Osteoblast (primary cell): ENCODE measurements at places on chromosomes 3 and 15. TPM values are rescaled to one million over a fixed set of nuclear protein-coding genes. Genes with fewer than 3 reads are reported as not detected.

KNG1 gene
- not detected in 2 replicates for total RNA-seq

LRTM1 gene
- total RNA-seq, result not detected in 2 replicates

ACKR2 gene
- total RNA-seq, result under 0.01 TPM in 1 of 2 replicates, not detected in the other

MYL3 gene
- not detected in 2 replicates for total RNA-seq

MNS1 gene
- 2.2 and 2.9 TPM in 2 replicates for total RNA-seq

FBXO40 gene
- total RNA-seq, result not detected in 2 replicates

SETMAR gene
- 11.9 and 13.0 TPM in 2 replicates for total RNA-seq

- no peak overlapping the region for H3K4me3 ChIP-seq
- DNase-seq, result no peak
- H3K4me1 ChIP-seq, result peaks cover 46% of the 10 kb centered on the region
- no peaks in the 10 kb centered on the region for H3K27me3 ChIP-seq
Measured at GRCh38 chr3:43733459-43734384, 43.0 kb downstream of the ABHD5 start.

- no peaks in the 10 kb centered on the region for H3K4me1 ChIP-seq
- no peak for DNase-seq
- no peak overlapping the region for H3K27ac ChIP-seq
- no peaks in the 10 kb centered on the region for H3K36me3 ChIP-seq
- H3K27me3 ChIP-seq, result no peaks in the 10 kb centered on the region
- H3K4me3 ChIP-seq, result no peak overlapping the region
Measured at GRCh38 chr3:116707531-116707930, 2.0 kb upstream of the TUSC7 start.

DNA sequence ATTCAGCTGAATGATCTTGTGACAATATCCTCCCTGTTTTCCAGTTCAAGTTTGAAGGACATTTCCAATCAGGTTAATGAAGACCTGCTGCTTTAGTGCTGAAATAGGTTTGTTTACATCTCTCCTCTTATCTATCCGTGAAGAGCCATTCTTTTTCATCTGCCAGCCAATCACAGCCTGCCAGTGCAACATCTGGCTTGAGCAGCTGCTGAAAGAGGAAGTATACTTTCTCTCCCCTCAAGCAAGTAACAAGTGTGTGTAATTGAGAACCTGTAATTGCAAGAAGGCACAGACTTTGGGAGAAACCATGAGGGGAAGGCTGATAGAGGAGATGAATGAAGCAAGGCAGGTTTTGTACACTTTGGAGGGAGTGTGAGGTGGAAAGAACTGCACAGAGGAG is 404.3 kb downstream of the AGBL1 start:
- DNase-seq, result no peak
- H3K4me1 ChIP-seq, result no peaks in the 10 kb centered on the region
- H3K27me3 ChIP-seq, result no peaks in the 10 kb centered on the region
- H3K4me3 ChIP-seq, result no peak overlapping the region
- no peaks in the 10 kb centered on the region for H3K36me3 ChIP-seq

GRCh38 chr3:140467796-140468315 is 210.0 kb upstream of the TRIM42 start:
- H3K4me1 ChIP-seq, result peaks cover 40% of the 10 kb centered on the region
- no peak for DNase-seq
- H3K4me3 ChIP-seq, result no peak overlapping the region

DNA sequence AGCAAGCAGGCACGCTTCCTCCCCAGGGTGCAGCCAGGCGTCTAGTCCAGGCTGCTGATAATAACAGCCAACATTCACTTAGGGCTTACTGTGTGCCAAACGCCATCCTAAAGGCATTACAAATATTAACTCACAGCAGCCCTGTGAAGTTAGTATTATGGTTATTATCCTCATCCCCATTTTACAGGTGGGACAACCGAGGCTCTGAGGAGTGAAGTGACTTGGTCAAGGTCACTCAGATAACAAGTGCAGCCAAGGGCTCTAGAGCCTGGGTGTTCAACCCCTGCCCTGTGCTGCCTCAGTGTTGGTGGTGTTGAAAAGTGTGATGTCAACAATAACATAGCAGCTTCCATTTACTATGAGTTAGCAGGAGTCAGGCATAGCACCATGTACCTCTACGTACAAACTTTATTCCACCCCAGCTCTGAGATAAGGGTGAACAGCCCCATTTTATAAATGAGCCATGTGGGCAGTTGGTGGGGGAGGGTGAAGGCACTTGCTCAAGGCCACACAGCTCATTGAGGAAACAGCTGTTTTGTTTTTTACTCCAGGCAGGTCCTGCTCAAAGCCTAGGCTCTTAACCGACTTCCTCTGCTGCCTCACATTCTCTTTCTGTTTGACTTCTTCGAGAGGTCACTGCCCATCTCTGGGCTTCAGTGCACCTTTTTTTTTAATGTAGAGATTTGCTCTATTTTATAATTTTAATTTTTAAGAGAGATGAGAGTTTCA is 24.0 kb upstream of the TRH start:
- peaks cover 12% of the 10 kb centered on the region for H3K27me3 ChIP-seq
- no peaks in the 10 kb centered on the region for H3K4me1 ChIP-seq
- DNase-seq, result no peak
- H3K4me3 ChIP-seq, result no peak overlapping the region
- no peak overlapping the region for H3K27ac ChIP-seq
- H3K36me3 ChIP-seq, result no peaks in the 10 kb centered on the region

GRCh38 chr15:82663186-82663600 is 16.0 kb upstream of the CPEB1 start:
- H3K36me3 ChIP-seq, result no peaks in the 10 kb centered on the region
- H3K27ac ChIP-seq, result no peak overlapping the region
- H3K27me3 ChIP-seq, result no peaks in the 10 kb centered on the region
- no peak overlapping the region for H3K4me3 ChIP-seq

- H3K27me3 ChIP-seq, result no peaks in the 10 kb centered on the region
- H3K27ac ChIP-seq, result peak overlapping the region; percentile 53
- H3K4me1 ChIP-seq, result peaks cover 9% of the 10 kb centered on the region
- H3K4me3 ChIP-seq, result no peak overlapping the region
Measured at GRCh38 chr3:148711981-148712666, 14.4 kb downstream of the AGTR1 start.

- H3K27me3 ChIP-seq, result no peaks in the 10 kb centered on the region
- H3K27ac ChIP-seq, result no peak overlapping the region
- peaks cover 53% of the 10 kb centered on the region for H3K36me3 ChIP-seq
- peaks cover 5% of the 10 kb centered on the region for H3K4me1 ChIP-seq
- no peak overlapping the region for H3K4me3 ChIP-seq
Measured at GRCh38 chr3:149160754-149161300, 31.4 kb downstream of the HPS3 start.

GRCh38 chr3:1294586-1294985 is 201.8 kb downstream of the CNTN6 start:
- H3K36me3 ChIP-seq, result no peaks in the 10 kb centered on the region
- no peak overlapping the region for H3K27ac ChIP-seq
- no peaks in the 10 kb centered on the region for H3K27me3 ChIP-seq
- no peak overlapping the region for H3K4me3 ChIP-seq
- no peaks in the 10 kb centered on the region for H3K4me1 ChIP-seq

DNA sequence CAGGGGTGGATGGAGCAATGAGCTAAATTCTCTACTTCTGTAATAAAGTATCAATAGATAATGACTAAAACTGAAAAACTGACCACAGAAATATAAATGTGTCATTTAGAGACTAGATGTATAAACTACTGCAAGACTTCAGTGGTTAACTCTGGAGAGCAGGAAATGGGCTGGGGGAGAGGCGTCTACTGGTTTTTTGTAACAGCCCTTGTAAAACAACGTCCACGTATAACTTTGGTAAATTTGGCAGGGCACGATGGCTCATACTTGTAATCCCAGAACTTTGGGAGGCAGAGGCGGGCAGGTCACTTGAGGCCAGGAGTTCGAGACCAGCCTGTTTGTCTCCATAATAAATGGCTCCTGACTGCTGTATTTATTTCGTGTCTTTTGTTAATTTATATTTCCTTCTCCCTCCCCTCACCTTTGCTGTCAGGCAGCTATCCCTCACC is 12.5 kb downstream of the RAB27A start:
- H3K36me3 ChIP-seq, result no peaks in the 10 kb centered on the region
- H3K27ac ChIP-seq, result no peak overlapping the region
- DNase-seq, result no peak
- H3K4me3 ChIP-seq, result no peak overlapping the region

GRCh38 chr3:147383617-147384016 is 22.7 kb downstream of the ZIC4 start:
- H3K27me3 ChIP-seq, result peaks cover 100% of the 10 kb centered on the region
- H3K27ac ChIP-seq, result no peak overlapping the region
- H3K4me3 ChIP-seq, result no peak overlapping the region
- DNase-seq, result no peak
- H3K36me3 ChIP-seq, result no peaks in the 10 kb centered on the region
